Transverse colon (tissue), 4 donors: ENCODE measurements at places on chromosomes 2 and 18.

- DNase-seq = no peak
Observed at GRCh38 chr18:24534271-24534670, 73.8 kb downstream of the HRH4 start.

DNA sequence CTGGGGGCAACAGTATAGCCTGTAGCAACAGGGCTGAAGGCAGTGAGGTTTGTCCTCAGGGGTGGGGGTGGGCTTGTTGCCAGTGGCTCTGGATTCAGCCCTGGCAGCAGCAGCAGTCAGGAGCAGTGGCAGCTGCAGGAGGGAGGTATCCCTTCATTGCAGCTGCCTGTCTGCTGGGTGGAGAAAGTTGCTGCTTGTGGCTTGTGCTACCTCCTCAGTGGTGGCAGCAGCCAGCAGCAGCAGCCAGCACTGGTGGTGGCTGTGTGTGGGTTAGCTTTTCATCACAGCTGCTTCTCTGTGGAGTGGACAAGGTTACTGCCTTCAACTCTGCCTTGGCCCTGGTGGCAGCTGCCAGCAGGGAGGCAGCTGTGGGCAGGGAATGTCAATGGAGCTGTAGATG, 94.9 kb downstream of the ARL6IP6 start:
- no peak for DNase-seq

- no peak for DNase-seq
Observed at GRCh38 chr2:10241641-10242430, 60.9 kb upstream of the HPCAL1 start.

DNA sequence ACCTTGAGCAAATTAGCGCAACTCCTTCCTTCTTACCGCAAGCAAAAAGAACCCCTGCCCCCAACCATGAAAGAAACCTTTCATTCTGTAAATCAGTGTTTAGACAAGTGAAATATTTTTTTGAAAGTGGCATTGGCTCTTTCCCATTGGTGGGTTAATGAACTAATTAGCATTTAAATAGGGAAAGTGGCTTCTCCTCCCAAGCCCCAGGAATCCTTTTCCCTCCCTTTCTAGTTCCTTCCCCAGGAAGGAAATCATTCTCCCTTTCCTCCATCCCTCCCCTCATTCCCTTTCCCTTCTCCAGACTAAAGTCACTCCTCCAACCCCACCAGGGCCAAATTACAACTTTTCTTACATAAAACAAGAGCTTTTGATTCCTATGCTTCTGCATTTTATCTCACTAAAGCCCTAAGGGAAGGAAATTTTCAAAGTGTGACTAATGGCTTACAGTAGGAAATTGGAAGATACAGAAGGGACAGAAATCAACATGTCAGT, 22.9 kb upstream of the TYMS start:
- no peak for DNase-seq

DNA sequence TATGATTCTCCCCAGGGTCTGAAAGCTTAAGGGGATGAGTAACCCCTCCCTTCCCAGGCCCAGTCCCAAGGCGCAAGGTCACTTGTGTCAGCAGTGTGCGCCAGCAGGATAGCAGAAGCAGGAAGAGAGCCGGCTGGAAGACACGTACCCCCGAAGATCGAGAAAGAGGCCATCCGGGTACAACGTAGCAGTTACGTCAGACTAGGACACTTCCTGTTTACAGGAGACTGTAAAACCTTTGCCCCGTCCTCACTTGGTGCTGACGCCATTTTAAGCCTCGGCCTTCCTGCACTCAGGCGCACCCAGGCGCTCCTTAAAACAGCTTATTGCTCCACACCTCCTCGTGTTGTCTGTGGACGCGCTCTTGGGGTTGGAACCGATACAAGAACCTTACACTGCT, 6.5 kb downstream of the CRYGB start:
- no peak for DNase-seq

- no peak for DNase-seq
Observed at GRCh38 chr2:234945339-234945873, 6.4 kb upstream of the SH3BP4 start.

- DNase-seq = no peak
Observed at GRCh38 chr2:68536000-68536399, 68.6 kb downstream of the APLF start.
